ENCODE measurements at places on chromosomes 12 and 14.

DNA sequence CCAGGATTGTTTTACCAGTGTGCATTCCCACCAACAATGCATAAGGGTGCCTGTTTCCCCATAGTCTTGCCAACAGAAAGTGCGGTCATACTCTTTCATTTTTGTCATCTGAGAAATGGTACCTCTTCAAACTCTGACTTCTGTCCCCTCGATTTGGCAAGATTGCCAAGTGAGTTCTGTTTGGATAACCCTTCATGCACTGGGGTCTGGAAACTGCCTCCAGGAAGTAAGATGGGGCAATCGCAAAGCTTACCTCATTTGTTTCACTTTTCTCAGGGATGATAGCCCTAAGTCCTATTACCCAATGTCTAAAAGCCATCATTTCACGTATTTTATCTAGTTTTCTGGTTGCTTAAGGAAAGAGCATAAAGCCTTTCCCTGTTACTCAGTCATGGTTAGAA lies 28.6 kb upstream of the NR1H4 start:
- no peak for DNase-seq

DNA sequence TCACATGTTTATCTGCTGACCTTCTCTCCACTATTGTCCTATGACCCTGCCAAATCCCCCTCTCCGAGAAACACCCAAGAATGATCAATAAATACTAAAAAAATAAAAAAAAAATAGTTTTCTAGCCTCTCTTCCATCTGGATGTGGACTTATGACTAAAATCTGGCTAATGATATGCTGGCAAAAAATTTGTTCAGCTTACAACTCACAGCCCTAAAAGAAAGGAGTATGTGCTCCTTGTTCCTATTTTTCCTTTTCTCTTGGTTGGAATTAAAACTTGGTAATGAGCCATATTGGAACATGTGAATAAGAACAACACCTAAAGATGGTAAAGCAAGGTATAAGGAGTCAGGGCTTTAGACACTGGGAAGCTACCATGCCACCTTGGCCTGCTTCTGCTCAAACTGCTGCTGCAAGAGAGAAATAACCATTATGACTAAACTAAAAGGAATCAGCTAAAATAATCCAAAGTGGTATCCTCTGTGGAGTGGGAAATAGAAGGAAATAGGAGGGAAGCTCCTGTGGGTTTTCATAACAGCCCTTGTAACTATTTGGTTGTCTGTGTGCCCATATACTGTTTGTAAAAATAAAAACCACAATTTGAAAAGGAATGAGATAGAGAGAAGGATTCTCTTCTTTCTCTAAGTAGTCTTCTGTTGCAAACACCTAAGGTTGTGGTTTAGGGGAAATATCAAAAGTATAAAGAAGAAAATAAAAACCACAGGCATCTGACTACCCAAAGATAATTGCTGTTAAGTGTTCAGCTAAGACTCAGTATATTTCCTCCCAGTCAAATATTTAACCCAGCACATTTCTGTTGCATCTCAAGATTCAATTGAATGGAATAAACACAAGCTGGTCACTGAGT lies 53.8 kb downstream of the SDR9C7 start:
- no peak for DNase-seq

- no peak for DNase-seq
Observed at GRCh38 chr12:120019197-120019596, 30.2 kb downstream of the BICDL1 start.

DNA sequence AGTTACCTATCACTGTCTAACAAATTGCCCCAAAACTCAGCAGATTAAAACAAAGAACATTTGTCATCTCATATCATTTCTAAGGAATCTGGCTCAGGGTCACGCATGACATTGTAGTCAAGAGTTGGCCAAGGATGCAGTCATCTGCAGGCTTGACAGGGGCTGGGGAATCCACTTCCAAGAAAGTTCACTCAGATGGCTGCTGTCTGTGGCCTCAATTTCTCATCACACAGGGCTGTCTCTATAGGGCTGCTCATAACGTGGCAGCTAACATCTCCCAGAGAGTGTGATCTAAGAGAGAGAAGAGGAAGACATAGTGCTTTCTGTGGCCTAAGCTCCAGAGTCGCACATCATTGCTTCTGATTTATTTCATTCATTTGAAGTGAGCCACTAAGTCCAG lies 17.0 kb upstream of the IL22 start:
- DNase-seq, result no peak

DNA sequence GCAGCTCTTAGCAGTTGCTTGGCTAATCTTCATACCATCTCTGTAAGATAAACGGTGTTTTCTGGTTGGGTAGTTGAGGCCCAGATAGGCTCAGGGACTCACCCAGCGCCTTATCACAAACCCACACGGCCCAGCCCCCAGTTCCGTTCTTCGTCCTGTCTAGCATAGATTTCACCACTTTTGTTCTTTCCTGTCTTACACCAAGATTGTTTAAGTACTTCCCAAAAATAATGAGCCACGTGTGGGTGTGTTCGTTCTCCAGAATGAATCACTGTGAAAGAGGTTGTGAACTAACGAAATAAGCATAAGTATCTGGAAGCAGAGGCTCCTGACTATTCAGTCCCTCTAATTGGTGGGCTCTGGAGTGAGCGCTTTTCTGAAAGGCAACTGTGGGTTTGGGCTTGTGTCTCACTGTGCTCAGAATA lies 21.4 kb downstream of the ACVR1B start:
- DNase-seq, result peak; percentile 37
